ENCODE measurements at places on chromosomes 2 and 18. TPM values are rescaled to one million over a fixed set of nuclear protein-coding genes. Genes with fewer than 3 reads are reported as not detected.

The AOX1 gene
- total RNA-seq: 1,212 TPM

DNA sequence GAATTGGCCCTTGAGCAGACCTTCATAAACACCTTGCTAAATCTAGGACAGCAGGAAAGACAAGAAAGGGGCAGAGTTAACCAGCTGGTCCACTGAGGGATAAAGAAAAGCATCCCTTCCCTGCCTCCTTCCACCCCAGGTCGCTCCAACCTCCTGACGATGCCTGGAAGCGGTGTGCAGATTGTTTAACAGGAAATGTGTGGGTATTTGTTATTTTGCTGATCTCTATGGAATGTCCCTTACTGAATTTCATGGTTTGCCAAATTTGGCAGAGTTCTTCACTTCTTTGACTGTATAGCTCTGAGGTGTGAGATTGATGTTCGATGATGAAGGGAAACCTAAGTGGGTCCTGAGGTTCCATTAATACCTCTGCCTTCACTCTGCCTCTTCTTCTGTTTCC is 72.9 kb downstream of the MAP3K20 start:
- DNase-seq: no peak

GRCh38 chr2:72696559-72696958 is 129.3 kb downstream of the EXOC6B start:
- no peak for DNase-seq

DNA sequence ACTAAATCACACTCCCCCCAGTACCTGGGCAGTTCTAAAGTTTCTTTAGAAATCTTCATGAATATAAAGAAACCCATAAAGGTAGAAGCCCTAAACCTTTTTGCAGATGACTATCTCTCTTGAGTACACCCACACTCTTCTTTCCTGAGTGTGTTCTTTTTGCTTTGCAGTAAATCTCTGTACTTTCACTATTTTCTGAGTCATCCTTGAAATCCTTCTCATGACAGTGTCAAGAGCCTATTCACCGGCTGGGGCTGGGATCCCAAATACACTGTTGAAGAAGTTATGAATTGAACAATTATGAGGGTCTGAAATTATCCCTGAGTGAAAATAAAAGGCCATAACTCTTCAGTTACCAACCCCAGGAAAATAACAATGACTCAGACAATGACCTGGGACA is 133.9 kb upstream of the CCDC195 start:
- DNase-seq: no peak

DNA sequence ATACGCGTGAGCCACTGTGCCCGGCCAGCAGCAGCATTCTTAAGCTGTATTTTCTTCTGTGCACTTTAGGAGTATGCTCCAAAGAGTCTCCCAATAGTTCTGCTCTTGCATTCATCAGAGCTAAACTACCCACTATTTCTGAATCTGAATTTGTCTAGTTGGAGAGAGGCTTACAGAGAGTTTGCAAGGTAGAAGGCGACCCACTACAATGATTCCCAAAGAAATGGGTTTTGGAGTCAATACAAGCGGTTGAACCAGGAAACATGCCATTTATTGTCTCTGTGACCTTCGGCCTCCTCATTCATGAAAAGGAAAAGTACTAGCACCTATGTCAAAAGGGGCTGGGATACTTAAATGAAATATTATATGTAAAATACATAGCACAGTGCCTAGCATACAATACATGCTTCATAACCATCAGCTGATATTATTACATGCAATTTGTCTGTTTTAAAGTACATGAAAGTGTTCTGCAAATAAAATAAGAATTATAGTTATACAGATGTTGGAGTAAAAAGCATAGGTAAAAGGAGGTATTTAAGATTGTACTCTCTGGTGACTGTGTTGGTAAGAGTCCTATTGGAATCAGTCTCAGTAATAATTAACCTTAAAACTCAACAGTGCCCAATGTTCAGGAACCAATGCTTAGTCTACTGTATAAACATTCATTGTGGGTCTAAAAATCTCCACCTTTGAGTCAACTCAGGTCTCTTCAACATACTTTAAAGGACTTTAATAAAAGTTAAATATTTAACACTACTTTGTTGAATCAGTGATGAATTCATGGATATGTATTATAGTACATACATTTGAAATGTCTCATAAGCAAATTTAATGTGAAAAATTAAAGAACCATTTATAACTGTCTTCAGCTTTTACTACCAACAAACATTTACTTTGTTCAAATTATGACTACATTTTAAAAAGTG is 89.8 kb upstream of the GRB14 start:
- DNase-seq: no peak

- no peak for DNase-seq
Observed at GRCh38 chr2:161650116-161651015, 26.1 kb downstream of the SLC4A10 start.

GRCh38 chr18:459814-460593 is 40.5 kb downstream of the COLEC12 start:
- DNase-seq: no peak

Measured in left lobe of liver (tissue), 2 donors.